ENCODE measurements at places on chromosomes 2 and 18. TPM values are rescaled to one million over a fixed set of nuclear protein-coding genes. Genes with fewer than 3 reads are reported as not detected.

The ALKAL2 gene
- total RNA-seq, result not detected

The NEU2 gene
- total RNA-seq, result not detected

The UGT1A5 gene
- not detected for total RNA-seq

The MSGN1 gene
- not detected for total RNA-seq

The RND3 gene
- total RNA-seq, result 42.9 TPM

The GALR1 gene
- total RNA-seq, result not detected
